NCI-H774 (cell line): ENCODE measurements at places on chromosomes 12 and 14.

GRCh38 chr12:108633081-108633533, 587 bp downstream of the SELPLG start:
- DNase-seq, result no peak

DNA sequence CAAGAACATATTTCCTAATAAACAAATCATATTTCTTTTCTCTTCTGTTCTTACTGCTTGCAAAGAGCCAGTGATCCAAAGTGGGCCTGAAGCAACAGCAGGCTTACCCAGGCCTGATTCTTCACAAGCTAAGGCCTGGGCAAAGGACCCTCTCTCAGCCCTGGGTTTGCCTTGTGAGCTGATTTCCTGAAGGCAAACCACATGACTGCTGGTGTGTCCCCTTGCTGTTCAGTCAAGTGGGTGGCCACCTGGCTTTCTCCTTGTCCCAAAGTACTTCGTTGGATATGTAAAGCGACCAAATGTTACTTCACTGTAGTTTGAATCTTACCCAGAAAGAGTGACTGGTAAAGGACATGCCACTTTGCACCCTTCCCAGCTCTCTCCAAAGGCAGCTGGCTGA, 392.9 kb downstream of the ZFP36L1 start:
- DNase-seq, result no peak

- DNase-seq, result no peak
Observed at GRCh38 chr14:69886453-69887242, 7.4 kb downstream of the SMOC1 start.

DNA sequence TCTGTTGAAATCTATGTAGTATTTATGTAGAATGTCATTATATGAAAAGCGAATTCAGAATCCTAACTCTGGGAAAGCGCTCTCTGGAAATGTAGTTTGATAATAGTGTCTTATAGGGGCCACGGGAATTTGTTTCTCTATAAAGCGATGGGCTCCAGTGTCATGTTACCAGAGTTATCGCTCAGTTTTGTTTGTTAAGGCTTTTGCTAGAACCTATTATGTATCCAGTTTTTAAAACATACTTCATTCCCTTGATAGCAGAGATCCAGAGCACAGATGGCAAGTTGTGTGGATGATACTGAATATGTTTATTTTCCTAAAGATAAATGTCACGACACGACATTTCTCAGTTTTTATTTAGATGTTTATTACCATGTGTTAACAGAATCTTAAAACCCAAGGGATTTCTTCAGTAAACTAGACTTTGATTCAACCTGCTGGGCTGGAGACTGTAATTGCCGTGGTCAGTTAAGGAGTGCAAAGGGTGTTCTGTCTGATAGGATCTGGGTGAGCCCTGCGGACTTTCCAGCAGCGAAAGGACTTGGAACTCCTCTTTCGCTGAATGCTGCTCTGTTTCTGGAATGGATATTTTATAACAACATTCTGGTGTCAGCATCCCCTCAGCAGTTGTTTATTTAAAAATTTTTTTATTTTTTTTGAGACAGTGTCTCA, 1.7 kb upstream of the DNAH10 start:
- no peak for DNase-seq

DNA sequence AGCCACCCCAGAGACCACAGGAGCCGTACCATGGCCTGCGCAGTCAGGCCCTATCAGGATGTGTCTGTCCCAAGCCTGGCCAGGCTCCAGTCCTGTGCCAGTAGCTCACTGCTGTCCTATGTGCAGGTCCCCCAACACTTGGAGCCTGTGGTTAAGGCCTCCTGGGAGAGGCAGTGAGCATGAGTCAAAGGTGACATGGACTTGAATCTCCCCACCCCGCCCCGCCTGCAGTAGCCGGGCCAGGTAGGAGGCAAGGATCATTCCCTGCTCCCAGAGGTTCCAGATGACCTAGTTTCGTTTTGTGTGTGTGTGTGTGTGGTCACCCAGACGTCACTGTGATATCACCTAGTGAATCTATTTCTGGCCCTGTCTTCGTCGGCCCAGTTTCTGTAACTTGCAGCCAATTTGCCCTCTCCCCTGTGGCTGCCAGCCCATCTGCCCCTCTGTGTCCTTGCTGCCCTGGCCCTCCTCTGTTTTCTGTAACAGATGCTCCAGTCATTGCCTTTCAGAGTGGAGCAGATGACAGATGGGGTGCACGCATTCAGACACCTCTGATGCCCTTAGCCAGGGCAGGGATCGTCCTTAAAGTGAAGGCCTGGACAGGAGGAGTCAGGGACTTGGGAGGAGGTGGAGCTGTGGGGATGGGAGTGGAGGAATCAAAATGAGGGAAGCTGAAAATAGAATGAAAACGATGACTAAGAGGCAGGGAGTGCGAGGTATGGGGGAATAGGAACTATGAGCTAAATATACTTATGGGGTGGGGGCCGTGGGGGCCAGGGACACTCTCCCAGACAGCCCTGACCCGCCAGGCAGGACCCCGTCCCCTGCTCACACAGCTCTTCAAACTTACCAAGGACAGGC, 37.4 kb downstream of the SLC6A12 start:
- no peak for DNase-seq

GRCh38 chr12:132677492-132677891, 9.7 kb downstream of the POLE start:
- no peak for DNase-seq

DNA sequence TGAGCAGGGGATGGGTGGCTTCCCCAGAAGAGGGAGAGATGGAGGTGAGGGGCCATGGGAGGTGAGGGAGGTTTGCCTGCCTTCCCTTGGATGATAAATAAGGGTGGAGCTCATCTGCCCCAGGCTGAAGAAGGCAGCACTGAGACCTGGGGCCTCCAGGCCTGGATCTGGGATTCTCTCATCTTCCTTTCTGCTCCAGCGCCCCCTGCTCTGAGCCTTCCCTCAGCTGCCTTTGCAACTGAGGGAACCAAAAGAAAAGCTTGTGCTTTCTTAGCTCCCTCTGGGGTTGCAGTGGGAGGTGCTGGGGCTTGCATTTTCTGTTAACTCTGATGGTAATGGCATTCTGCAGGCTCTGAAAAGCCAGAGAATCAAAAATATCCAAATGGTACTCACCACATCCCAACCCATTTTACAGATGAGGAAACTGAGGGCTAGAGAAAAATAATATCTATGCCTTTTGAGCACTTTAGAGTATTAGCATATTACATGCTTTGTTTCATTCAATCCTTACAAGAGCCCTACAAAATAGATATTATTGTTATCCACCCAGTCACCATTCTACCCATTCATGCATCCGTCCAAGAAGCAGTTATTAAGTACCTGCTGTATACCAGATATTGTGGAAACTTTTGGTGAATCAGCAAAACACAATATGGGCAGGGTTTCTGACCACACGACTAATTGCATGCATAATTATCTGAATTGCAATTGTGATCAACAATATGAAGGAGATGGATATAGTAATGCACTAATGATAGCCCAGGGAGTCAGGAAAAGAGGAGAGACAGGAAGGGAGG, 102.2 kb downstream of the WSCD2 start:
- DNase-seq, result no peak

DNA sequence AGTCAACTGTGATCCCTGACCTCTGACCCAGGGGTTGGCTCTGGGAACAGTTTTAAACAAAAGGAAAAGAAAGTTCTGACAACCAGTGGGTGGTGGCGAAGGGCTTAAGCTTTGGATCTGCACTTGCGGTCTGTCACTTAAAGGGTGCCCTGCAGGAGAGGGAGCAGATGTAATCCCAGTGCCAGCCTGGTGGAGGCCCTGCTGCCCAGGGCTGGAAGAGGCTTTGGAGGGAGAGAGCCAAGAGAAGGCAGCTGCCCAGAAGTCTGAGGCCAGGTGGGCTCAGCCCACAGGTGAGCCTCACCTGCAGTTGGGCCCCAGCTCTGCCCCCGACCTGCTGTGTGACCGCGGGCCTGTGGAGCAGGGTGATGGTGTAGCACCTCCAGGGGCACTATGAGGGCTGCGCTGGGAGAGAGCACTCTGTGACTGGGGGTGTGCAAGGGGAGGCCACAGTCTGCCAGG, 19.1 kb downstream of the SH2B3 start:
- no peak for DNase-seq

GRCh38 chr12:71282020-71282419, 124.2 kb upstream of the TSPAN8 start:
- DNase-seq, result no peak

- DNase-seq, result no peak
Observed at GRCh38 chr12:50564237-50564947, 59.6 kb downstream of the DIP2B start.

DNA sequence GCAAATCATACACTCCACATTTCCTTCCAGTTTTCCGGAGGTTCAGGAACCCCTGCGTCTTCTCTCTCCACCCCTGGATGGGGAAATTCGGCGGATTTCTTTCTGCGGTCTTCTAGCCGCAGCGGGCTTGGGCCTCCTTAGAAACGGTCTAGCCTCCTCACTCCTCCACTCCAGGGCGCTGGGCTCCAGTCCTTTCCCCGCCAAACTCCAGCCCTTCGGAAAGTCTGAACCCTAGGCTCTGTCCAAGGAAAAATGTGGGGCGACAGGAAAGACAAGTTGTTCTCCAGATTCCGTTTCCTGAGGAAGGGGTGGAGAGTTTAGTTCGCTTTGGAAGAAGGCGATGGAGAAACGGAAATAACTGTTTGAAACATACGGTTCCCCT, 1.4 kb upstream of the HOXC10 start:
- DNase-seq, result no peak

GRCh38 chr12:89187507-89187906, 164.8 kb downstream of the DUSP6 start:
- DNase-seq, result no peak

DNA sequence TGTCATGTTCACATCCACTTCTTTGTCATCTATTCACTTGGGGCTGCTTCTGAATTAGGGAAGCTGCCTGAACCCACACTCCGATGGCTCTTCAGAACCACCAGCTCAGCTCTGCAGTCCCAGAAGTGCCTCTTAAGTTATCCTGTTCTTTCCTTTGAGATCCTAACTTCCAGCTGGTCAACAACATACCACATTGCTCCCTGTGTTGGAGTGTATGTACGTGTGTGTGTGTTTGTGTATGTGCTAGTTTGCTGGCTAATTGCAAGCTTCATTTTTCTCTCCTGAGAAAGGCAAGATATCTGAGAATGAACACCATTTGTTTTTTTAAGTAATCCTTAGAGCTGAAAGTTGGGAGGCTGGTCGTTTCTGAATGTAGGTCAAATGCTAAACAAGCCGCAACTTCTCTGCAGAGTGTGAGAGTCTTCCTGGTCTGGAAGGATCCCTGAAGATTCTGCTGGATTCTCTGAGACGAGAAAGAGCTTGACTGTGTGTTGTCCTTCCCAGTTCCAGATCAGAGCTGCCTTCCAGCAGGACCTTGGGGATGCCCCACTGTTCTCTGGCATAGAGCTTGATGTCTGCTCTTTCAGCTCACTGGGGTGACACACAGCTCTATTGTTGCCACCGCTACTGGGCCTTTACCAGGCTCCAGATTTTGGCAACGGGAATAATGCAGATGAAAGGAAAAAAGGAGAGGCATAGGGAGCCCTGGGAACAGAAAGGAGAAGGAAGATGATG, 839 bp downstream of the GSG1 start:
- DNase-seq, result no peak

DNA sequence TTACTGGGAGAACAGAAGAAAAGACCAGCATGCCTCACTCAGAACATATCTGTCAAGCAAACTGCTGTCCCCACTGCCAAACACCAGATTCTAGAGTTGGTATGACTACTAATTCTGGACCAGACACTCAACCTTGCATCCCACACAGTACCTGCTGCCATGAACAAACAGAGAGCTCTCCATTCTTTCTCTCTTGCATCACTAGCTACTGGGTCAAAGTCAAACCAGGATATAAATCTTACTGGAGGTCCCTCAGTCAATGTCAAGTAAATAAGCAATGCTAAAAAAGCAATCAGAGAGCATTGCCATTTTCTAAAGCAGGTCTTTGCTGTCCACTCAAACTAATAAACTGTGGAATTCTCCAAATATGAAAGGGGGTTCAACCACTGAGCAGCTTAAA, 452.4 kb upstream of the SEL1L start:
- DNase-seq, result no peak

DNA sequence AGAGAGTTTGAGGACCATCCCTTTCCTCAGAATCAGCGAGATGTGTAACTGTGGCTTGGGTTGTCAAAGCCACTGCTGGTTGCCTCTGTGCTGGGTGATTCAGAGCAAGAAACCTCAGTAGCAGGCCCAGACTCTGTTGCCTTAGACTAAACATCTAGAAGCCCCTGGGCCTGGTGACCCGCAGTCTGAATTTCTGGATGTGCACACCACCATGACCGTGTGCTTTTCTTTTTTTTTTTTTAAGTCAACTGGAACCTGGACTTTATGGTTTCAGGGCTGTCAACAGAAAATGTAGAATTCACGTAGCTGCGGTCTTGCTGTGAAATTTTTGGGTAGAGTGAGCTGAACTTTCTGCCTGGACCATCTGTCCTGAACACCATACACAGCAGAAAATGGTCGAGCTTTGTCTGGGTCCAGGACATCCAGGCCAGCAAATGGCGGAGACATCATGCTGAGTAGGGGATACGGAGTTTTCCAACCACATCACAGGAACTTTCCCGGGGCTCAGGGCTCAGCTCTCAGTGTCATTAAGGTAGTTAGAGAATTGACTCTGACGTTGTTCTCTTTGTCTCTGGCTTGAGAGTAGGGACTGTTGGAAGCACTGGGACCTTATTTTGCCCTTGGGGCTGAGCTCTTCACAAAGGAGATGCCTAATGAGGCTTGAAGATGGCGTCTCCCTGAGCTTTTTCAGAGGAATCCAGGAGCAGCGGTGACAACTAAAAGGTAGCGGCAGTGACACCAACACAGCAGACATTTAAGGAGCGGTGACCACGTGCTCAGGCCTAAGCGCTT, 23.0 kb upstream of the BATF start:
- DNase-seq, result no peak

DNA sequence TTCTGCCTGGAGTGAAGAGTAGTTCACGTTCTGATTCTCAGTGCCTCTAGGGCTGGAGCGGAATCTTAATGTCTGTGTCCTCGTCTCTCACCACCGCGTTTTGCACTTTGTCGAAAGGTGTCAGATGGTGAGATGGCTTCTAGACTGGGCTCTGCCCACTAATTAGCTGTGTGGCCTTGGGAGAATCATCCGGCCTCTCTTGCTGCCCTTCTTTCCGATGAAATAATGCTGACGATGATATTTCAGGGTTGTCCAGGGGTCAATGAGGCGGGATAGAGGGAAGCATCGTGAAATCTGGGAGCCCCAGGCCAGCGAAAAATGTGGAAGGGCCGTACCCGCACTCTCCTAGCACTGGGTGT, 811 bp upstream of the GALNT16 start:
- no peak for DNase-seq
